GM23338 (cell line): ENCODE measurements at places on chromosomes 6 and 20. TPM values are rescaled to one million over a fixed set of nuclear protein-coding genes. Genes with fewer than 3 reads are reported as not detected.

DNA sequence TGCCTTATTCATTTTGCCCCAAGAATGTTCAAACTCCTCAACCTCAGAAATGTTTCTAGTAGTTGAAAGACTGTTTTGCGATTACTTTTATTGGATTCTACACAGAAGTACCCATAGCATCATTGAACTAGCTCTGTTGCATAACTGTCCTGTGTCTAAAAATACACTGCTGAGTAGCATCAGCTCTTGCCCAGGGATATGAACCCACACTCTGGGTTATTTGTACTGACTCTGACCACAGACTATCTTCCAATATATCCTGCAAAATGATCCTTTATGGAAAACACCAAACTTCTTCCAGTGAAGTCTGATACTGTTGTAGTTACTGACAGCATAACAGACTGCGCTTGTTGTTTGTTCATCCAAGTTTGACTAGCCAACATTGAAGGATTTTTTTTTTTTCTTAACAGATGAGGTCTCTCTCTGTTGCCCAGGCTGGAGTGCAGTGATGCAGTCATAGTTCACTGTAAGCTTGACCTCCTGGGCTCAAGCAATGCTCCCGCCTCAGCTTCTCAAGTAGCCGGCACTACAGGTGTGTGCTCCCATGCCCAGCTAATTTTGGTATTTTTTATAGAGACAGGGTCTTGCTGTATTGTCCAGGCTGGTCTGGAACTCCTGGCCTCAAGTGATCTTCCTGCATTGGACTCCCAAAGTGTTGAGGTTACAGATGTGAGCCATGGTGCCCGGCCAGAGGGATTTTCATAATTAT, 49.9 kb downstream of the TULP4 start:
- H3K4me3 ChIP-seq = no peak overlapping the region
- no peaks in the 10 kb centered on the region for H3K27me3 ChIP-seq
- no peaks in the 10 kb centered on the region for H3K36me3 ChIP-seq
- no peak for DNase-seq
- H3K27ac ChIP-seq = no peak overlapping the region

SNX9 gene
- 21.2 and 23.3 TPM in 2 replicates for total RNA-seq

DNA sequence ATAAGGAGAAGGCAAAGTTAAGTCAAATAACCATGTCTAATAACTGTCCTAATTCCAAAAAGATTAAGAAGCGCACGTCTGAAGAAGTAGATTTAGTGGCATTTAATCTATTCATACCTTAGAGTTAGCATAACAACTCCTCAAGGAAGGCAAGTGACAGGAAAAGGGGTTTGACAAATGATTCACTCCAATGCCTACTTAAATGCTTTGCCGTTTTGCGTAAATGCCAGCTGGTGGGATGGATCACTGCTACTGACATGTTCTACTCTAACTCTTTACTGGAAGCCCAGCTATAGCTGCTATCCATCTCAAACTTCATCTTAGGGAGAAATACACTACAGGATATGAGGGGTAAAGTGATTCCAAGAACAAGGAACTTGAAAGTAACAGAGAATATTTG, 347.3 kb upstream of the RUNX2 start:
- no peak overlapping the region for H3K27ac ChIP-seq
- DNase-seq = no peak
- no peaks in the 10 kb centered on the region for H3K36me3 ChIP-seq
- no peaks in the 10 kb centered on the region for H3K4me1 ChIP-seq

VNN1 gene
- total RNA-seq = not detected in 2 replicates

- no peaks in the 10 kb centered on the region for H3K27me3 ChIP-seq
- no peaks in the 10 kb centered on the region for H3K4me1 ChIP-seq
- DNase-seq = no peak
- H3K4me3 ChIP-seq = no peak overlapping the region
- H3K27ac ChIP-seq = no peak overlapping the region
Measured at GRCh38 chr6:10219510-10219909, 195.4 kb downstream of the TFAP2A start.

GRCh38 chr20:10987651-10988383, 314.0 kb upstream of the JAG1 start:
- no peak overlapping the region for H3K4me3 ChIP-seq
- peaks cover 17% of the 10 kb centered on the region; the same call in 1 of the 2 replicates for H3K4me1 ChIP-seq
- H3K27ac ChIP-seq = no peak overlapping the region

- peaks cover 3% of the 10 kb centered on the region for H3K27me3 ChIP-seq
- H3K4me1 ChIP-seq = peaks cover 4% of the 10 kb centered on the region; the same call in 1 of the 2 replicates
- H3K4me3 ChIP-seq = no peak overlapping the region
Measured at GRCh38 chr20:9499126-9499899, 15.1 kb upstream of the LAMP5 start.

STK38 gene
- total RNA-seq = 15.2 and 17.4 TPM in 2 replicates

TFAP2D gene
- not detected in 2 replicates for total RNA-seq

SPATA2 gene
- 8.7 and 9.3 TPM in 2 replicates for total RNA-seq

TNFRSF6B gene
- 0.28 and 3.8 TPM in 2 replicates for total RNA-seq

BPIFB2 gene
- total RNA-seq = not detected in 2 replicates
